H4 (cell line): ENCODE measurements at places on chromosomes 2 and 18. TPM values are rescaled to one million over a fixed set of nuclear protein-coding genes. Genes with fewer than 3 reads are reported as not detected.
A peak's percentile ranks its signal among the peaks of the same experiment; 100 is the strongest.

Gene FOXI3
- not detected in 2 replicates for total RNA-seq

Gene MAP3K19
- not detected in 2 replicates for total RNA-seq

Gene DSC1
- total RNA-seq, result 0.06 TPM in 1 of 2 replicates, not detected in the other

Gene TSPYL6
- not detected in 2 replicates for total RNA-seq

Gene POMC
- not detected in 2 replicates for total RNA-seq

Gene DSC2
- 0.14 and 0.48 TPM in 2 replicates for total RNA-seq

GRCh38 chr18:43601432-43601831 lies 324.1 kb upstream of the SYT4 start:
- no peak for DNase-seq

GRCh38 chr2:136319237-136319636 lies 201.3 kb upstream of the CXCR4 start:
- no peak for DNase-seq

GRCh38 chr2:130135692-130136541 lies 6.9 kb upstream of the POTEF start:
- DNase-seq, result no peak

- DNase-seq, result no peak
Observed at GRCh38 chr2:136394136-136395060, 276.4 kb upstream of the CXCR4 start.

GRCh38 chr2:203737360-203737759 lies 30.9 kb downstream of the CD28 start:
- DNase-seq, result no peak

DNA sequence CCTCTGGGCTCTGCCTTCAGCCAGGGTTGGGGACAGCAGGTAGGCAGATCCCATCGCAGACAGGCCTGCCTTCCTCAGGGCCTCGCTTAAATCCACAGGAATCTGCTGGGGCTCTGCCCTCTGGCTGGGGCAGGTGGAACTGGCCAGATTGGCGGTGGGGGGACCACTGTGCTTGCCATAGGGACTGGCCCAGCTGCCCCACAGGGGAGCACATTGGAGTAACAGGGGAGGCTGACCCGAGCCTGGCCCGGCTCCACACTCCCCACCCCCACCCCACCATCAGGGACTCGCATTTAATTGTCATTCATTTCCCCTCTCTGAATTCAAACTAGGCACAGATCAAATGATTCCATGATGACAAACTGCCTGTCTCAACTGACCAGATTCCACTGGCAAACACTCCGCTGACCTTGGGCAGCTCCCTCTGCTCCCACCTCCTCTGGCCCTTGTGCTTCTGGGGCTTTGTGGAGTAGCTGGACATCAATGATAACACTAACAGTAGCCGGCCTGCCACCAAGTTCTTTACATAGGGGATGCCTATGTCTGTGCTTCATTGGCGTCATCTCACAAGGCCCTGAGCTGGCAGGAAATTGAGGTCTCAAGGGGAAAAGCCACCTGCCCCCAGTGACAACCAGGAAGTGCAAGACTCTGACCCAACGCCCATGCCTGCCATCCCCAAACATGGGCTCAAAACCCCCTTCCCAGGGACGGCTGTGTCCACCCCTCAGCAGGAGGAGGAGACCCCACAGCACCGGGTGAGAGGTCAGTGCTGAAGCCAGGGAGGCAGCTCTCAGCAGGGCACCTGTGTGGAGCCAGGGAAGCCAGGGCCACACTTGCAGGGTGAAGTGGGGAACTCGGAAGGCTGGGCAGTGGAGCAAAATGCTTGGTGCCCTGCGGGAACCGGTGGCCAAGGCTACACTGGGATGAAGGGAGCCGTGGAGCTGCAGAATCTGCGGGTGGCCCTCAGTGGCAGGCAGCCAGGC lies 2.1 kb upstream of the B3GNT7 start:
- no peak for DNase-seq

DNA sequence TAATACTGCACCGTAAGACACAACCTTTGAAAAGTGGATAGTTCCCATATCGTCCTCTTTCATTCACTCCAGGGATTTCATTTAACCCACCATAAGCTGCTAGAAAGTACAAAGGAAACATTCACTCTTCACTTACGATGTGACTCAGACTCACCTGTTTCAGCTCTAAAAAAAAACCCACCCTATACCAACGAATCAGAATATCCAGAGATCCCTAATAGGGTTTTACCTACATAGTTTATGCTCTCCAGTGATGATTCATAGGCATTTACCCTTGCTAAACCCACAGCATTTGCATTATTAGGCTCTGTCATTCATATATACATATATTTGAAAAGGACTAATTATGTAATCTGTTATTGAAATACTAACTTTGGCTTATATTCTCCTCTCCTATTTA lies 60.2 kb downstream of the PRPF40A start:
- DNase-seq, result no peak

- no peak for DNase-seq
Observed at GRCh38 chr2:32633040-32633439, 5.2 kb downstream of the TTC27 start.

DNA sequence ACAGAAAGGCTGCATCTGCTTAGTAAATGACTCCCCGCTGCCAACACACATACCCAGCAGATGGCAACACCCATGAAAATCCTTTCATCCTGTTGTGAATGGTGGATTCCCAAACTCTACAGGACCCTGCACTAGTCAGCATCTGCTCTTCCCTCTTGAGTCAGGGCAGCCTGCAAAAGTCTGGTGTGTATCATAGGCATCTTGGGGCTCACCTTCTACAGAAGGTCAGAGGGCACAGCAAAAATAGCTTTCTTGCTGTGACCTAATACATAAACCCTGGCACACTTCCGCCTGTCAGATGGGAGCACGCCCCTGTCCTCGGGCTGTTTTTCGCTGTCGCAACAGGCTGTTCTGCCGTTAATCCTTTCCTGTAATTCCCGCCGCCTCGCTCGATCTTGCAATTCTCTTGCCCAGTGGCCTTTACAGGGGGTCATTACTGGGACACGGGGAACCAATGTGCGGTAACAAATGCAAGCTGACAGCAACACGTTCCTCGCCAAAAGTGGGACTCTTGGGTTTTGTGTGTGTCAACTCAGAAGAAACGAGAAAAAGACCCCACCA lies 19.9 kb upstream of the SCYGR1 start:
- DNase-seq, result peak; percentile 40

DNA sequence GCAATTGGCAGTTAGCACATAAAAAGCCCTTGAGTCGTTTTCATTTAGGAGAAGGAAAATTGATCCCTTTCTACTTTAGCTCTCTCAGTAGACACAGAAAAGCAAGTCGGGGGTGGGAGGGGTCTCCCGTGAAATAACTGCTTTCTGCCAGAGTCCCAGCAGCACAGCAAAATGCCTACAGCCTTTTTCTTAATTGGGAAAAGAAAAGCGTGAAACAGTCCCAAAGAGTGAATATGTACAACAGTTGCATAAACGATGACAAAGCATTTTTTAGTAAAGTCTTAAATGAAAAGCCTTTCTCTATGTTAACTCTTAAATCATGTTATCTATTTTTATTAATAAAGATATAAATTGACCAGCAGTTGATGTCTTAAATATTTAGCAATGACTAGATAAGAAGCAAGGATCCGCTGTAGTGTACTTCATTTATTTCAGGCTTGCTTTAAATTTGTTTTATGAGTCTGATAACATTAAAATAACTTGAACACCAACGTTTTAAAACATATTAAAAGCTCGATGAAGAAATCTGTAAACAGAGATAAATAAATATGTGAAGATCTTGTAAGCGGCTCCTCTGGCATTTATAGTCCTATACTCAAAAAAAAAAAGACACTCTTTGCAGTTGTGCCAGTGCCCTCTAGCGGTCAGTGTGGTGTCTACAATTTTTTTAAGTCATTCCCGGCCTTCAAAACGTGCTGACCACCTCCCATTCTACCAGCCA lies 42.3 kb upstream of the ATIC start:
- peak; percentile 72 for DNase-seq

DNA sequence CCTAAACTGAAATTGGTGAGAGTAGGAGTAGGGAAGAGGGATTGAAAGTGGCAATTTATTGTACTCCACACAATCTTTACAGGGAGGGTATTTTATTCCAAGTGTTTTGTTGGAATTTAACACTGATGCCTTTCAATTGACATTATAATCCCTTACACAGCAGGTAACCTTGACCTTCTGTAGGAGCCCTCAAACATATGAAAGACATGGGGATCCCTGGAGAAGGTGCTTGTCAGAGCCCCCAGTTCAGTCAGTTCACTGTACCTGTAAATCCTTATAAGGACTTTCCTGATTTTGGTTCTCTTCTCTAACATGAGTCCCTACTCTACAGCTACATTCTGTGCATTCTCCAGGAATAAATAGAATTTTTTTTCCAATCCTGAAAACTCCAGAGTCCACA lies 384.9 kb upstream of the NRP2 start:
- no peak for DNase-seq

GRCh38 chr2:204479557-204479956 lies 65.7 kb upstream of the PARD3B start:
- no peak for DNase-seq

DNA sequence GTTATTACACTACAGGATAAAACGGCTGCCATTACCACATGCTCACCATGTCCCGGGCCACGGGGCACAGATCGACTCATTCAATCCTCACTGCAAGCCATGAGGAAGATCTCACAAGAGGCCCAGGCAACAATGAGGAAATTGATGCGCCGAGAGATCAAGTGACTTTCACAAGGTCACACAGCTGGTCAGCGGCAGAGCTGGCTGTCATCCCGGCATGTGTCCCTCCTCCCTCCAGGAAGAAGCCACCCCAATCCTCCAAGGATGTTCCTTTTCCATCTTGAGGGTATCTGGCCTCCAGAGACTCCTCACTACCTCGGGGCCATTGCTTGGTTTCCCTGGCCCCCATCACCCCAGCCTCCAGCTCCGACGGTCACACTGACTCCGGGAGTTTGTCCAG lies 65.3 kb upstream of the GLI2 start:
- DNase-seq, result no peak

DNA sequence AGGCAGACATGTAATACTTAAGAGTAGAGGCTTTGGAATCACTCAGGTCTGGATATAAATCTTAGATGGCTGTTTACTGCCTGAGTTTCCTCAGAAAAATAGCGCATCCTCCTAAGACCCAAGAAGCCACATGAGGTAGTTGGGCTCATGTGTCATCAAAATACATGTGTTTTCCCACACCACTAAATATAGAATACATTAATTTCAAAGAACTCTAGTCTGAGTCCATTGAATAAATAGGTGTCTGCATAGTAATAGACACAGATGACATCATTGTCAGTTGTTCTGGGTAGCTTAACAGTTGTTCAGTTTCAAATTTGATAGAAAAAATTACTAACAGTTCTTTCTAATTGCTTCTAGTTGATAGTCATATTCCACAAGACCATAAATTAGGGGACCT lies 9.6 kb downstream of the PPP1R1C start:
- no peak for DNase-seq

DNA sequence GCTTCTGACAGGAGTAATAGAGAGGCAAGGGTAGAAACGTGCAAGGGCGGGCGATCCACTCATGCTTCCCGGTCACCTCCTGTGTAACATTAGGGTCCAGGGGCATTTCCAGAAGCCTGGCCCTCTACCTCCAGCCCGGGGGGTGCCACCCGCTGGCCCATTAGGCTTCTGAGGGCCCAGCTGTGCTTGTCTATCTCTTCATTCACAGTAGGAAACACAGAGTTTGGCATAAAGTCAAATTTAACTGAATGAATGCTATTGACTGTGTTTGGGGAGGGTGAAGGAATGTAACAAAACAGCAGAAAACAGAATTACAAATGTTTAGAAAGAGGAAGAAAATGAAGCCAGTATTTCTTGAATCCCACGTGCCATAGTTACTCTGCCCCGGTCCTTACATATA lies 112.4 kb upstream of the SLC66A3 start:
- no peak for DNase-seq

- DNase-seq, result no peak
Observed at GRCh38 chr2:149205143-149205542, 125.2 kb upstream of the LYPD6 start.
